HFF-Myc (cell line): ENCODE measurements at places on chromosomes 3 and 15.
A peak's percentile ranks its signal among the peaks of the same experiment; 100 is the strongest.

GRCh38 chr3:89467898-89468363 lies 360.5 kb downstream of the EPHA3 start:
- DNase-seq, result no peak

- no peak for DNase-seq
Measured at GRCh38 chr15:72231833-72232478, 966 bp upstream of the PKM start.

DNA sequence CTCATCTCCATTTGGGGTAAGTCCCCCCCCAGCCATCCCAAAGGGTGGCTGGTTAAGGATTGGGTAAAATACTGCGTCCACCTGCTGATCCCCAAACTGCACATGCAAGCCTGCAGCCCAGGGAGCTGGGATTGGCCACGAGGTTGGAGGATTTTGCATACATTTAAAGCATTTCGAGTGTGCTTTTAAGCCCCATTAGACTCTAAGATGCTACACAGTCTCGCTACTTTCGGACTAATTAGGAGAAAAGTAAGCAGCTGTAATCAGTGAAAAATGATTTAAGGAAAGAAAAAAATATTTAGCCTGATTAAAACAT lies 23.9 kb downstream of the SLC6A6 start:
- DNase-seq, result no peak

GRCh38 chr3:46887980-46888494 lies 10.5 kb downstream of the PTH1R start:
- DNase-seq, result no peak

DNA sequence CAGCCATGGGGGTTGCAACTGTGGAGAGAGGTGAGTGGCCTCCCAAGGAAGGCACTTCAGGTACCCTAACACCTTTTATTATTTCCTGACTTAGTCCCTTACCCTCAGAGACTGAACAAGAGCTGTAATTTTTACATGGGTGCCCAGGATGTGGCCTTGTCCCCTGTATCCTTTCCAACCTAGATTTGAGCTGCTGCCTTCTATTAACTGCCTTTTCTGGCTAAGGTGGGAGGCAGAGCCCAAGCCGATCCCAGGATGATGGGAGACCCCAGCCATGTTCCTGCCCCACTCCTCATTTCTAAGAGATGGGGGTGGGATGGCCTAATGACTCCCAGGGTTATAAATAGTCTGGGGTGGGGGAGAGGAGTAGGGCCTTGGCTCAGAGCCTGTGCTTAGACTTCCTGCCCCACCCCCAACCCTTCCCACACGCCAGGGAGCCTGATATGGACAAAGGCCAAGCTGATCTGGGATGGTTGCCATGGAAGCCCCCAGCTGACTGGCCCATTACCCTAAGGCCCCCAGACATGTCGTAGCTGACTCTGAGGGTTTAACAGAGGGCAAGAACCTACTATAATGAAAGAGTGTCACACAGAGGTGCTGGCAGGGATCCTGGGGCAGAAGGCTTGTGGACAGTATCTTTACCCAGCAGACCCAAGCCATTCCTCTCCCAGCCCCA lies 1.9 kb downstream of the KLHDC8B start:
- DNase-seq, result peak; percentile 21

DNA sequence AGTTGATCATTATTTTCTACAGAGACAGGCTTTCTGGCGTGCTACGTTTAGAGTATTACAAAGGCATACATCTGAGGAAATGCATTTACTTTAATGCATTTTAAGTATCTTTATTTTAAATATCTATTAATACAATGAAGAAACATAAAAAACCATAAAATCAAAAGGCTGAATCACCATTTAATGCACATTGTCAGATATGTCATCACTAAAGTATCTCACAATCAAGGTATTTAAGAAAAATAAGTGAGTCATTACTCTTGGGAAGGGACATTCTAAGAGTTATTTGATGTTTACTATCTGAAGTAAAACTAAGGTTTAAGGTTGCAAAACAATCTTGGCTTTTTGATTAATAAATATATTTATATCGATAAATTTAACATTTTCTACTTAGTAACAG lies 102.2 kb downstream of the CTNNB1 start:
- no peak for DNase-seq

DNA sequence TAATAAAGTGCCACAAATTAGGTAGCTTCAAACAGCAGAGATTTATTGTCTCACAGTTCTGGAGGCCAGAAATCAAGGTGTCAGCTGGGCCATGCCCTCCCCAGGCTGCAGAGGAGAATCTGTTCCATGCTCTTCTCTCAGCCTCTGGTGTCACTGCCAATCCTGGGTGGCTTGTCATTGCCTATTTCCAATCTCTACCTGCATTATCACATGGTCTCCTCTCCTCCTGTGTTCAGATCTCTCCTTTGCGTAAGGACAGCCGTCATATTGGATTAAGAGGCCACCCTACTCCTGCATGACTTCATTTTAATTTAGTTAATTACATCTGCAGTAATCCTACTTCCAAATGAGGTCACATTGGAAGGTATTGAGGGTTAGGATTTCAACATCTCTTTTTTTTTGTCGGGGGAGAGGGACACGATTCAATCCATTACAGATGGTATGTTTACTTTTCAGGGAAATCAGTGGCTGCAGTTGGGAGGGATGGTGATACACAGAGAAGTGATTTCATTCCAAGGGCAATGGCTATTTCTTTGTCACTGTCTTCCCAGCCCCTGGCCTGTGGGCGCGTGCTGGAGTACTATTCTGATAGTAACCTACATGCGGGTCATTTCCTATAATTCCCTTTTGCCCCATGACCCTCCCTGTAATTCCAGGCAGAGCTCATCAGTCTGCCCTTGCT lies 169.4 kb downstream of the MINAR1 start:
- no peak for DNase-seq

DNA sequence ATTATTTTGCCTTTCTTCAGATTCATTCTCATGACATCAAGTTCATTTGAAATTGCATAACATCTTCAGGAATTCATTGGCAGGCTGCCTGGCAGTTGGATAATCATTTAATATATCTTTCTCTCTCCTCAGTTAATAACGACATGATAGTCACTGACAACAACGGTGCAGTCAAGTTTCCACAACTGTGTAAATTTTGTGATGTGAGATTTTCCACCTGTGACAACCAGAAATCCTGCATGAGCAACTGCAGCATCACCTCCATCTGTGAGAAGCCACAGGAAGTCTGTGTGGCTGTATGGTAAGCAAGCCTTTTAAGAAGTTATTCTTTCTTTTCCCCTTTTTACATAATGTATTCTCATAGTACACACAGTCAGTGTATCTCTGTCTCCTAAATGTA lies 38.2 kb downstream of the TGFBR2 start:
- DNase-seq, result no peak

GRCh38 chr3:69236812-69237707 lies 114.7 kb upstream of the LMOD3 start:
- no peak for DNase-seq

DNA sequence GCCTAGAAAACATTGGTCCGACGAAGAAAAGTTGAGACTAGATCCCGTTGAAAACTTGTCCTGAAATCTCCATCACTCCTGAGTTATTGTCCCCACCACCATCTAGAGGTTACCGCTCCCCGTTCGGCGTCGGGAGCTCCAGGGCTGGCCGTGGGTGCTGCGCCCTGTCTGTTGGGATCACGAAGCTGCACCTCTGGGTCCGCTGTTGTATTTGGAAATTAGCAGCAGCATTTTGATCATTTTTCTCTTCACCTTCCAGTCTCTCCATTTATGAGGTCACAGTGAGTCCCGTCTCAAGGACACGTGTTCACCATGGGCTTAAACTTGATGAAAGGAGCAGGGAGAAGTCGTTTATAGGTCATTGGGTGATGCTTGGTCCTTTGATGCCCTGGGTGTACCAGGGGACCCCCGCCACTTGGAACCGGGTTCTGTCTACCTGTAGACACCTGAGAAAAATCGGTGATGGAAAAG lies 565 bp downstream of the MANF start:
- no peak for DNase-seq

DNA sequence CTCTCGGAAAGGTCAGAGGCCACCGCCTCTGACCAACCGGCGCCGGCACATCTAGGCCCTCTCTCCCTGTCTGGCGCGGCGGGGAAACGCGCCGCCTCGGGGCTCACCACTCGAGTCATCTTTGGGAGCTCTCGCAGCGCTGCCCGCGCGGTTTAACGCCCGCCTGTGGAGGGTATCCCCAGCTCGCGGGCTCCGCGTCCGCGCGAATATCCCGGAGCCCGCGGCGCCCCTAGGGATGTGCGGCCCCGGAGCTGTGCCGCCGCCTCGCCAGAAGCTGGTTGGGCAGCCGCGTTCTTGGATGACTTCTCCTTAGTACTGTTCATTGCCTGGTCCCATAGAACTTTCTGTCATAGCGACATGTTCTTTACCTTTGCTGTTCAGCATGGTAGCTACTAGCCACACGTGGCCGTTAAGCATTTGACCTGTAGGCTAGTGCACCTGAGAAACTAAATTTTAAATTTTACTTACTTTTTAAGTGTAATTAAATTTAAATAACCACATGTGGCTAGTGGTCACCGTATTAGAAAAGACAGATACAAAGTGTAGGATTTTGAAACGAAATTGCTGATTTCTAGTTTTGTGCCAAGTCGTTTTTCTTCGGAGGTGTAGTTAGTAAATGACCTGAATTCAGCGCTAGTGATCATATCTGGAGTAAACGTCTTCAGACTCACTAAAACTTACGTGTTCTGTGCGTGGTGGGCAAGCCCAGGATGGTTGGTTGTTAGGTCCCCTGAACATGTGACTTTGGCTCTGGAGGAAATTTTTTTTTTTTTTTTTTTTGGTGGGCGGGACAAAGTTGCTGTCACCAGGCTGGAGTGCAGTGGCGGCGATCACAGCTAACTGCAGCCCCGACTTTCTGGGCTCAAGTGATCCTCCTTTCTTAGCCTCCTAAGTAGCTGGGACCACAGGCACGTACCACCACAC lies 835 bp downstream of the ARIH2 start:
- DNase-seq, result no peak

DNA sequence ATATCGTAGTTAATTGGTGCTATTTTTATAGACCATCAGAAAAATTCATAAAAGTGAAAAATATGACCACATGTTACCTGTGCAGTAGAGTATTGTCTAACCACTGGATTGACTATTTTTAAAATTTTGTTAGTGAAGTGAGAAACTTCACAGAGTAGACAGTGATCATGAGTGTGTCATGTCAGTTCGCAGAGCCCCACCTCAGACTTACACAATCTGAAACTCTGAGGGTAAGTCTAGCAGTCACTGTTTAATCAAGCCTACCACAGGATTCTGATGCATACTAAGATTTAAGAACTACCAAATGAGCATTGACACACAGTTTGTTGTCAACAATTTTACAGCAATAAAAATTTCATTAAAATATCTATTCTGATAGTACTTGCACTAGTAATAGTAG lies 552.9 kb upstream of the SUCLG2 start:
- DNase-seq, result no peak

GRCh38 chr3:194689493-194689944 lies 3.8 kb downstream of the FAM43A start:
- peak; percentile 88 for DNase-seq

DNA sequence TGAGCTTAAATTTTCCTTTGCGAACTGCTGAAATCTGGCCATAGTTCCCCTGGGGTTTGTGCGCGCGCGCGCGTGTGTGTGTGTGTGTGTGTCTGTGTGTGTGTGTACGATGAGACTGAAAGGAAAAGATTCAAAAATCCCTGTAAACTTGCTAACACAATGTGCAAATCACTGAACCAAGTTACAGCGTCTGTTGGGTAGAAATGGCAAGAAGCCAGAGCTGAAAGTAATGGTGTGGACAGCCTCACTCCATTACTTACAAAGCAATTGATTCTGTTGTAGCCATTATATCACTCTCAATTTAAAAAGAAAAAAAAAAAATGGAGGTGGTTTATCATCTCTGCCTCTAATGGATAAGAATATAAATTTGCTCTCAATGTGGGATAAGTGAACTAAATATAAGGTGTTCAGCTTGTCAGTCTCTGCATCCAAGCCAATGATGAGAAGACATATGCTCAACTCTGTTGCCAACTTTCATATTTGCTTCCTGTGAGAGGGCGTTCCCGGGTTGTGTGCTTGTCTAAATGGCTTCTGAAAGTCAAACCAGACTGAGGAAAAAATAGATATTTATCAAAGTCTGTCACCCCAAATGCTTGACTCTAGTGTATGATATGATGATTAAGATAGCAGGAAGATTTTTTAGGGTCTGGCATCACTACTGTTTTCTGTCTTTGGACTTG lies 422.2 kb downstream of the ZNF385D start:
- no peak for DNase-seq

- no peak for DNase-seq
Measured at GRCh38 chr3:75061806-75062205, 447.3 kb upstream of the CNTN3 start.

DNA sequence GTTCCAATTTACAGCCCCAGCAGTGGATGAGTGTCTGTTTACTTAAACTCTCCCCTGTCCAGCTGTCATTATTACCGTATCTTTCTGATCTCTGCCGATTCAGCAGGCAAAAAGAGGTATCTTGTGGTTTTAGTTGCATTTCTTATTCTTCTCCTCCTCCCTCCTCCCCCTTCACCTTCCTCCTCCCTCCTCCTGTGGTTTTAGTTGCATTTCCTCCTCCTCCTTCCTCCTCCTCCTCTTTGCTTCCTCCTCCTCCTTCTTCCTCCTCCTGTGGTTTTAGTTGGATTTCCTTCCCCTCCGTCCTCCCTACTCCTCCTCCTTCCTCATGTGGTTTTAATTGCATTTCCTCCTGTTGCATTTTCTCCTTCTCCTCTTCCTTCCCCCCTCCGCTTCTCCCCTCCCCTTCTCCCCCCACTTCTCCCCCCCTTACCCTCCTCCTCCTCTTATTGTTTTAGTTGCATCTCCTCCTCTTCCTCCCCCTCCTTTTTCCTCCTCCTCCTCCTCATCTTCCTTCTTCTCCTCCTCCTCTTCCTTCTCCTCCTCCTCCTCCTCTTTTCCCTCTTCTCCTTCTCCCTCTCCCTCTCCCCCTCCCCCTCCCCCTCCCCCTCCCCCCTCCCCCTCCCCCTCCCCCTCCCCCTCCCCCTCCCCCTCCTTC lies 25.3 kb upstream of the VPS33B start:
- DNase-seq, result peak; percentile 10

GRCh38 chr15:45328663-45329062 lies 49.7 kb downstream of the GATM start:
- DNase-seq, result no peak

- no peak for DNase-seq
Measured at GRCh38 chr3:53153980-53154379, 7.0 kb upstream of the PRKCD start.

DNA sequence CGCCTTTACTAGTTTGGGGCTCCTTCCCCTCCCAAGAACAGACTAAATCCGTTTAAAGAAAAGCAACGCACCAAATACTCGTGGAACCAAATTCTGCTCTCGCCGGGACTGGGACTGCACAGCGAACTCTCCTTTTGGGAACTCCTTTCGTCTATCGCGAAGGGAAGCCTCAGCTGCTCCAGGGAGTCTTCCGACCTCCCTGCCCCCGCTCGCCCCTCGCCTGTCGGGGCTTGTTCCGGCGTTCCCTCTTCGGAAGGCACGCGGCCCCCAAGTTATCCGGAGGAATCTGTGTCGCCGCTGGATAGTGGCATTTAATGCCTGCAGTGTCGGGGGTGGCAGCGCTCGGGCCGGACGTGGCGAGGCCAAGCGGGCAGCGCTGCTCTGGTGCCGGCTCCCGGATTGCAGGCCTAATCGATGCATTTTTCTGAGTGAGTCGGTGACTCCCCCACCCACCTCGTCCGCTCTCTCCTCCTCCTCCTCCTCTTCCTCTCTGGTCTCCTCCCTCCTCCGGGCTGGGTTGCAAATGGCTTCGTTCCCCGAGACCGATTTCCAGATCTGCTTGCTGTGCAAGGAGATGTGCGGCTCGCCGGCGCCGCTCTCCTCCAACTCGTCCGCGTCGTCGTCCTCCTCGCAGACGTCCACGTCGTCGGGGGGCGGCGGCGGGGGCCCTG lies at the start of gene TRIM71:
TSS of gene TRIM71 (plus strand) at position 440 of the 671 bp plus-strand sequence. CDS start at position 524, 84 bp downstream.
- DNase-seq, result no peak
